ENCODE measurements at places on chromosomes 7 and 10.

DNA sequence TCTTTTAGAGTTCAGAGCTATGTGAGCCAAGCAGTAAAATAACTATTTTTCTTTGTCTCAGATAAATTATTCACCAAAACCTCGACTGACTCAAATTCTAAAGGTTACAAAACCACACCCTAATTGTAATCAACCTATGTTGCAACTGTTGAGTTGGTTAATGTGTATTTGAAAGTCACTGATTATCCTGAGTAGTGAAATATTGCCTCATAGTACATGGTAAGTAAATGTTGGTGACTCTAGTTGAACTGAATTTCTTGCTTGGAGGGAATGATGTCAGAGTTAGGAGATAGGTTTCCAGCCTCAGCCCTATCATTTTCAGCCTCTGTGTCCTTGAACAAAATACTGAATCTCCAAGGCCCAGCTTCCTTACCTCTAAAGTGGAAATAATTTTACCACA is 3.0 kb upstream of the CYP2C18 start:
- DNase-seq: no peak

DNA sequence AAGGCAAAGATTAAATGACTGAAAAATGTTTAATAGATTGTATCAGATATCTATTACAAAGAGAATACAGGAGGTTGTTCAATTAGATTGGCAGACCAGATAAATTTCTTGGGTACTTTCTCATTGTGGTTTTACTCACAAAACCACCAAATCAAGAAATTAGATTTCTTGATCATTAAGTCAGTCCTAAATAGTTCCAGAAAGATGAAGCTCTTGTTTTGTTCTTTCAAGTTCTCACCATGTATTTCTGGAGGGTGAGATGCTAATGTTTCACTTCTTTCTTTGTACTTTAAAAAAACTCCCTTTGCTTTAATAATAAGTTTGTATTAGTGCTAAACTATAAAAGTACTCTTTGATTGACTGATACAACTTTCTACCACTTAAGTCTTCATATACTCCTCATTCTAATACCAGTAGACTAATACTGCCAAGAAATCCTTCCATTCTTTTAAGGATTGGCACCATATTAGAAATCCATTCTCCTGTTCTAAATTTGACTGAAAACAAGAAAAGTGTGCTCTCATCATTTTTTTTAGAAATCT is 69.4 kb downstream of the RNF133 start:
- no peak for DNase-seq

- no peak for DNase-seq
Measured at GRCh38 chr7:135995748-135996147, 18.6 kb upstream of the MTPN start.

DNA sequence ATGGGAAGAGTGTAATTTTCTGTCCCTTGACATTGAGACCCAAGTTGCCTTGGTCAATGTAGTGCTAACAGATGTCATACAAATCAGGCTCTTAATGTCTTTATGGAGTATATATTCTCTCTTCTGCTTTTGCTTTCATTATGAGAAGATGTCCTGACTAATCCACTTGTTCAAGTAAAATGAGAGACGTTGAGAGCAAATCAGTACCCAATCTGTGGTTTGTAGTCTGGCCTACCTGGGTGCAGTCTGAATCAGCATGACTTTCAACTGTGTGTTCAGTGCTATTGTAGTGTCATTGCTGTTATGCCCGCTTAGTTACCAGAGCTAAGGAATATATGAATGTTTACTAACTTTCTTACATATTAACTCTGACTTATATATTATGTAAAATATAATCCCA is 612.4 kb downstream of the ANKRD7 start:
- DNase-seq: no peak

- no peak for DNase-seq
Measured at GRCh38 chr7:119545118-119545517, 727.9 kb upstream of the KCND2 start.

DNA sequence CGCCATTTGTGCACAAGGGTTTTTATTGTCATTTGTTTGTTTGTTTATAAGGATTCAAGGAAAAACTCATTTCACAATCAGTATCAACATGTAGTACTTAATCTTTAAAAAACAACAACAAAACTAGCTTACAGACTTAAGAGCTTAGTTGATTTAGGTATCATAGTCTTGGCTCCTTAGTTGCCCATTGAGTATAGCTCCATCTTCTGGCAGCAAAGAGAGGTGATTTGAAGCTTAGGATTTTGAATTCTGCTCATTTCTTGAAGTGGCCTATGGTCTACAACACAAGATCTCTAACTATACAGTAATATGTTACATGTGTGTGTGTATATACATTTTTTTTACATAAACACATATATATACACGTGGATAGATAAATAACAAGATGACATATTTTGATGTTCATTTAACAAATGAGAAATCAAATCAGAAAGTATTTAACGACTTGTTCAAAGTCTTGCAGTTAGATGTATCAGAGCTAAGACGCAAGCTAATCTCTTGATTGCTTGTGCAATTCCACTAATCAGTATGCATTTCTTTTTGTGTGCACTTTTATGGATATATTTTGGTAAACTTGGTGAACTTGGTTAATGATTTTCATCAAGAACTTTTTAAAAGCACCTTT is 307.3 kb downstream of the CAMK1D start:
- no peak for DNase-seq

- no peak for DNase-seq
Measured at GRCh38 chr10:125200396-125200795, 40.0 kb upstream of the CTBP2 start.

DNA sequence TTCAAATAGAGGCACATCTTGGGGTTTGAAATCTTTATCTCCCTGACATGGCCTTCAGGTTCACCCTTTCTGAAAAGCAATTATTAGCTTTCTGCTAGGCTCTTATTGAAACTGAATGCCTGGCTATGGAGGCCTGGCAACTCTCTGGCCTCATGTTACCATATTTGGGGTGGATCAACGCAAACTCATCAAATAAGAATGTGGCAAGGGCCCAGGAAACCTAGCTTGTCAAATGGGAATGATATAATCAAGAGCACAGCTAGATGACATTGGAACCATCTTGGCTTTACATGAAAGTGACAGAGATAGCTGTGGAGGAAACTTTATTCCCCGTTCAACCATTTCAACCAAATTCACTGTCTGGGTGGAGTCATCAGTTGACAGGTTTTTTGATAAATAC is 202.8 kb upstream of the SMIM30 start:
- no peak for DNase-seq

- no peak for DNase-seq
Measured at GRCh38 chr10:124480860-124481259, 19.2 kb downstream of the LHPP start.

GRCh38 chr10:31947144-31947926 is 18.7 kb upstream of the ARHGAP12 start:
- DNase-seq: no peak

GRCh38 chr7:47795631-47796030 is 152.6 kb downstream of the PKD1L1 start:
- DNase-seq: no peak

DNA sequence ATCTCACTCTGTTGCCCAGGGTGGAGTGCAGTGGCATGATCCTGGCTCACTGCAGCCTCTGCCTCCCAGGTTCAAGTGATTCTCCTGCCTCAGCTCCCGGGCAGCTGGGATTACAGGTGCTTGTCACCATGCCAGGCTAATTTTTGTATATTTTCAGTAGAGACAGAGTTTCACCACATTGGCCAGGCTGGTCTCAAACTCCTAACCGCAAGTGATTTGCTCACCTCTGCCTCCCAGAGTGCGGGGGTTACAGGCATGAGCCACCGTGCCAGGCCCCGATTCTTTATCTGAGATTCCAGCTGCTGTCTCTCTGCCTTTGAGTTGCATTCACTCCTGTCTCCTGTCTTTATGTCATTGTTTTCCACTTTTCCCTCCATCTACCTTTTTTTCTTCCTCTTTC is 168.7 kb downstream of the TMEM178B start:
- no peak for DNase-seq

GRCh38 chr10:7243873-7244272 is 167.0 kb downstream of the SFMBT2 start:
- no peak for DNase-seq

GRCh38 chr10:71622154-71622526 is 97.4 kb downstream of the C10orf105 start:
- DNase-seq: no peak

DNA sequence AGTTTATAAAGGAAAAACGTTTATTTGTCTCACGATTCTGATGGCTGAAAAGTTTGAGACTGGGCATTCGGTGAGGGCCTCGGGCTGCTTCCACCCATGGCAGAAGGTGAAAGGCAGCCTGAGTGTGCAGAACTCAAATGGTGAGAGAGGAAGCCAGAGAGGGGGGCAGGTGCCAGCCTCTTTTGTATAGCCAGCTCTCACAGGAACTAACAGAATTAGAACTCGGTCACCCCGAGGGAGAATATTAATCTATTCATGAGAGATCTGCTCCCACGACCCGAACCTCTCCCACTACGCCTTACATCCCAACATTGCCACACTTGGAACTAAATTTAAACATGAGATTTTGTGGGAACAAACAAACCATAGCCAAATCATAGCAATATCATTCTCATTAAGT is 112.6 kb downstream of the ZPBP start:
- DNase-seq: no peak

GRCh38 chr10:97291357-97292096 is 910 bp downstream of the ARHGAP19 start:
- DNase-seq: no peak

DNA sequence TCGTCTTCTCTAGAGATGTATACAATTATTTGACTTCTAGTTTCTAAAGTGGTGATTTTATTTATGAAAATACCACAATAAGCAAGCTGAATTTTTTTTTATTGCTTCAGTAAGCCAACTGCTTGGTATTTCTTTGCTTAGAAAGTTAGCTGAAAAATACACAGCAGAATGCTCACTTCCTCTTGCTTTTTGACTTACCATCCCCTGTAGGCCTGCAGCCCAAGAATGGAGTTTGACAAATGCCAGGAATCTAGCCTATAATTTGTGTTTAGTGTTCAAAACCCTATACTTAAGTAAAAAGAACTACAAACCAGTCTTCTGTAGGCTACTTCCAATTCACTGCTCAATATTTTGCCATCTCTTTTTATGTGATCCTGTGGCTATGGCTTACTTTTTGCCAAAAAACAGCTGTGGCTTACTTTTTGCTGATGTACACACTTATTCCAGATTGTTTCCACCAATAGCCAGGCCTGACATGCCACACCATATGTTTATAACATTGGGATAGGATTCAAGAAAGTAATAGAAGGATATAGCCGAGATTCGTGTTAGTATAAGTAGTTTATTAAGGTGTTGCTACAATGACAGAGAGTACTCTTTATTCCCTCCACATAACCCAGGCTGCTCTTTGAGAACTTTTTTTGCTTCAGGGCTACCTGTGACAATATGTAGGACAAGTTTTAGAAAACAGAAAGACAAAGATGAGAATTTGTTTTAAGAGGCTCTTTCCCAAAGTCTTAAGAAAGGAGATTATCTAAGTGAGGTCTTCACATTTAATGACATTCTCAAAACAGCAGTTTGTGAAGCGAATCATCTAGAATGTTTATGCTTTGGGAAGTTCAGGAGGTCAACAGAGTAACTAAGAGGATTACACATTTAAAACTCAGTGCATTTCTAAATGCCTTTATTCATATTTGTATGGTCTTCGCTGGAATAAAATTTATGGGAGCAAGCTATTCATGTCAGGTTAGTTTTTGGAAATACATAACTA is 263.9 kb upstream of the FZD1 start:
- no peak for DNase-seq

GRCh38 chr10:5827841-5828240 is 14.6 kb upstream of the GDI2 start:
- DNase-seq: no peak

GRCh38 chr10:22615819-22616499 is 98.4 kb downstream of the PIP4K2A start:
- DNase-seq: no peak

DNA sequence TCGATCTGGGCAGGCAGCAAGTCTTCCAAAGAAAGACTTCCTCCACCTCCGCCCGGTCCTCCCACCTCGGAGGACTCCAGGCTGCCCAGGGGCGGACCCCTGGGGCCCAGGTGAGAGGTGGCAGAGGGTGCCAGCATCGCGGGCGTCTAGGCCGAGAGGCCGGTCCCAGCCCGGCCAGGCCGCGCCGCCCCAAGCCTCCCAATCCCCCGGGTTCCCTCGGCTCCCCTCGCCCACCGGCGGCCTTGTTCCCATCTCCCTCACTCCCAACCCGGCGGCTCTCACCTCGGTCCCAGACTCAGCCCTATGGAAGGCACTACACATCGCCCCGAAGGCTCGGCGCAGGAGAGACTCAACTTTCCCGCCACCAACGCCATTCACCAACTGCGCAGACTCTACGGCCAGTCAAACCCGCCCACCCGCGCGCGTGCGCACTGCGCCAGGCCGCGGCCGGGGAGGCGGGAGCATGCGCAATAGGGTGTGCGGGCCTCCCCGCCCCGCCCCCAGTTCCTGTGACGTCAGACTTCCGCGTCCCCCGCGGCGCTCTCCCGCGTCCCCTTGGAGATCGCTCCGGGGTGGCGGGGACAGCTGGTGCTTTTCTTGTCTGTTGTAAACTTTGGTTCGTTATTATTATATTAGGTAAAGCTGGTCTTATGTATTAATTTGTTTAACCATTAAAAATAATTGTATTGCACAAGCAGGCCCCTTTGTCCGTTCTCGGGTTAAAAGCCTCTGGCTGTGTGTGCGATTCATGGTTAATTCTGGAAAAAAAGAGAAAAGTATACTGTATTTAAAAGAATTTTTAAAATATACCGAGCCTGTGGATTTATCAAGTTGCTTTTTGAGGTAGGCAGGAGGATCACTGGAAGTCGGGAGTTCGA is at the start of gene XRCC2:
TSS of gene XRCC2 (minus strand) at position 383 of the 878 bp plus-strand sequence. CDS start at position 321, 62 bp downstream.
- DNase-seq: peak; percentile 87

Measured in stimulated activated CD8-positive, alpha-beta memory T cell treated with anti-CD3 and anti-CD28 coated beads, Interleukin-4, amount 100 ng/mL, for 1 hour (primary cell).